SK-N-SH (cell line): ENCODE measurements at places on chromosomes 13 and 19. TPM values are rescaled to one million over a fixed set of nuclear protein-coding genes. Genes with fewer than 3 reads are reported as not detected.
A peak's percentile ranks its signal among the peaks of the same experiment; 100 is the strongest.

METTL21C gene
- polyA plus RNA-seq = not detected in 2 replicates

IZUMO2 gene
- not detected in 2 replicates for polyA plus RNA-seq

- DNase-seq = no peak
- peaks cover 12% of the 10 kb centered on the region; the same call in 1 of the 2 replicates for H3K36me3 ChIP-seq
- no peaks in the 10 kb centered on the region for H3K27me3 ChIP-seq
- H3K27ac ChIP-seq = no peak overlapping the region
Observed at GRCh38 chr19:56117376-56117884, 3.7 kb downstream of the ZNF787 start.

- H3K27me3 ChIP-seq = peaks cover 12% of the 10 kb centered on the region; the same call in 1 of the 2 replicates
- H3K4me3 ChIP-seq = no peak overlapping the region
- H3K27ac ChIP-seq = no peak overlapping the region
- no peaks in the 10 kb centered on the region for H3K36me3 ChIP-seq
- no peaks in the 10 kb centered on the region for H3K4me1 ChIP-seq
- no peak for DNase-seq
Observed at GRCh38 chr13:51105046-51105445, 6.0 kb downstream of the C13orf42 start.

DNA sequence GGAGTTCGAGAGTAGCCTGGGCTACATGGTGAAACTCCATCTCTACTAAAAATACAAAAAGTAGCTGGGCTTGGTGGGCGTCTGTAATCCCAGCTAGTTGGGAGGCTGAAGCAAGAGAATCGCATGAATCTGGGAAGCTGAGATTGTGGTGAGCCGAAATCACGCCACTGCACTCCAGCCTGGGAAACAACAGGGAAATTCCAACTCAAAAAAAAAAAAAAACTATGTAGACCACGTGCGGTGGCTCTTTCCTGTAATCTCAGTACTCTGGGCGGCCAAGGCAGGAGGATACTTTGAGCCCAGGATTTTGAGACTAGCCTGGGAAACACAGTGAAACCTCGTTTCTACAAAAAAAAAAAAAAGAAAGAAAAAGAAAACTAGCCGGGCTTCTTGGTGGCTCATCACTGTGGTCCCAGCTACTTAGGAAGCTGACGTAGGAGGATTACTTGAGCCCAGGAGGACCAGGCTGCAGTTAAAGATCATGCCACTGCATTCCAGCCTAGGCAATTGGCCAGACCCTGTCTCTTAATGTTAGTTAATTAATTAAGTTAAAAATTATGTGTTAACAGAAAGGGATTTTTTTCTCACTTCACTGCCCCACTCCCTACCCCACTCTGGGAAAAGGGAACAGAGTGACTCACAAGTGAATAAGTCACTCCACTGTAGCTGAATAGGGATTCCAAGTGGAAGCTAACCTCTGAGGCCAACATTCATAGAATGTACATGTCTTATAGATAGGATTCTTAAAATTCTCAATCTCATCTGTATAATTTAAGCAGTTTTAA, 2.2 kb downstream of the ZNF83 start:
- no peak for DNase-seq
- no peaks in the 10 kb centered on the region for H3K4me1 ChIP-seq
- no peak overlapping the region for H3K4me3 ChIP-seq
- H3K27ac ChIP-seq = no peak overlapping the region
- H3K36me3 ChIP-seq = no peaks in the 10 kb centered on the region
- H3K27me3 ChIP-seq = no peaks in the 10 kb centered on the region

GRCh38 chr13:92172191-92172590, 773.8 kb downstream of the GPC5 start:
- H3K27ac ChIP-seq = peak overlapping the region; percentile 5; the same call in 1 of the 2 replicates
- no peak for DNase-seq
- no peak overlapping the region for H3K4me3 ChIP-seq
- no peaks in the 10 kb centered on the region for H3K36me3 ChIP-seq
- no peaks in the 10 kb centered on the region for H3K27me3 ChIP-seq
- H3K4me1 ChIP-seq = no peaks in the 10 kb centered on the region

DNA sequence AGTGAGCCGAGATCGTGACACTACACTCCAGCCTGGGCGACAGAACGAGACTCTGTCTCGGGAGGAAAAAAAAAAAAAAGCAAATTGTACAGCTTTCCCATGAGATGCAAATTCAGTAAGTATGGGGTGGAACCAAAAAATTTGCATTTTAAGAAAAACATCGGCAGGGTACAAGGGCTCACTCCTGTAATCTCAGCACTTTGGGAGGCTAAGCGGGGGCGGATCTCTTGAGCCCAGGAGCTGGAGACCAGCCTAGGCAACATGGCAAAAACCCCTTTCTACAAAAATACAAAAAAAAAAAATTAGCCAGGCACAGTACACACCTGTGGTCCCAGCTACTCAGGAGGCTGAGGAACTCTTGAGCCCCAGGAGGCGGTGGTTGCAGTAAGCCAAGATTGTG, 91.2 kb downstream of the ELF1 start:
- DNase-seq = no peak
- H3K4me3 ChIP-seq = no peak overlapping the region
- no peaks in the 10 kb centered on the region for H3K27me3 ChIP-seq
- peaks cover 9% of the 10 kb centered on the region for H3K36me3 ChIP-seq
- H3K4me1 ChIP-seq = no peaks in the 10 kb centered on the region
- H3K27ac ChIP-seq = no peak overlapping the region

- H3K27me3 ChIP-seq = no peaks in the 10 kb centered on the region
- DNase-seq = no peak
- peaks cover 59% of the 10 kb centered on the region; the same call in 1 of the 2 replicates for H3K4me1 ChIP-seq
- H3K27ac ChIP-seq = peak overlapping the region; percentile 6; the same call in 1 of the 2 replicates
- H3K36me3 ChIP-seq = no peaks in the 10 kb centered on the region
Observed at GRCh38 chr19:39128516-39129079, 3.0 kb downstream of the PAK4 start.

GRCh38 chr19:55402509-55402908, 5.1 kb downstream of the UBE2S start:
- DNase-seq = no peak
- H3K4me1 ChIP-seq = peaks cover 12% of the 10 kb centered on the region; the same call in 1 of the 2 replicates
- H3K4me3 ChIP-seq = no peak overlapping the region
- H3K36me3 ChIP-seq = peaks cover 36% of the 10 kb centered on the region; the same call in 1 of the 2 replicates
- H3K27ac ChIP-seq = no peak overlapping the region

PAK4 gene
- 24.7 and 36.4 TPM in 2 replicates for polyA plus RNA-seq

DNA sequence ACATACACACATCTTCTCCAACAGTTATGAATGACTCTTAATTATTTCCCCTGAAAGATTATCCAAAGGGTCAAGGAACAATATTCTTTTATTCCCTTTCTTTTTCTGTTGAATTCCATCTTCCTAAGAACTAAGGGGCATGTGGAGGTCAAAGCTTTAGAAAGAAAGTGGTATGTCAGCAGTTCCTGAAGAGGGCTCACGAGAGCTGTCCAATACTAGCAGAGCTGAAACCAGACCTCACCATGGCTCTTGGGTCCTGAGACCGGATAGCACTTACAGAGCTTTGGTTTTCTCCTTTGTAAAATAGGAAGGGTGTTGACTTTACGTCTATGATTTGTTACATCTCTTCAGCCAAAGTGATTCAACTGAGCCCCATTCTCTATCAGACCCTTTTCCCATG, 109.8 kb upstream of the FREM2 start:
- H3K4me1 ChIP-seq = no peaks in the 10 kb centered on the region
- no peaks in the 10 kb centered on the region for H3K27me3 ChIP-seq
- DNase-seq = no peak
- no peak overlapping the region for H3K27ac ChIP-seq
- H3K36me3 ChIP-seq = no peaks in the 10 kb centered on the region
- no peak overlapping the region for H3K4me3 ChIP-seq

- H3K4me1 ChIP-seq = no peaks in the 10 kb centered on the region
- DNase-seq = no peak
- no peak overlapping the region for H3K27ac ChIP-seq
- H3K4me3 ChIP-seq = no peak overlapping the region
Observed at GRCh38 chr19:29813642-29814041, 1.9 kb downstream of the CCNE1 start.

DNA sequence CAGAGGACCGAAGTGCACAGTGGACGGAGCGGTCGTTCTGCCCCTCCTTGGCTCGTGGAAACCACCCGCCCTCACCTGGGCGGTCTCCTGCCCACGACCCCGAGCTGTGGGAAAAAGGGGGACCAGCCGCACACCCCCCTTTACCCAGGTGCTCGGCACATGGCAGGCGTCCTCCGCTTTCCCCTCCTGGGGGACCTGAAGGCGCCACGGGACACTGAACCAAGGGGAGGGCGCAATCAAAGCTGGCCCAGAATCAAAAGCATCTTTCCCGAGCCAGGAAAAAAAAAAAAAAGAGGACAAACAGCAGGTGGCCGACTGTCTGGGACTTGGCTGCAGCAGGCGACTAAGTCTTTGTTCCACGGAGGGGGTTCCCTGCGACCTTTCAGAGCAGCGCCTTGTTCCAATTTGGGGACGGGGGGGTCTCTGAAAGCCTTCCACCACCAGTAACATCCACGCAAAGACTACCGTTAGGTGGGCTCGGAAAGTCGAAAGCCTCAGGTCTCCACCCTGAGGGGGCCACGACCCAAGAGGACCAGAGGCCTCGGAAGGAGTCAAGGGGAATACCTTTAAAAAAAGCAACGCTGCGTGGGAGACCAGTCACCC, 1.1 kb downstream of the MBD3 start:
- peak overlapping the region; percentile 93 for H3K27ac ChIP-seq
- H3K36me3 ChIP-seq = peaks cover 5% of the 10 kb centered on the region
- peaks cover 12% of the 10 kb centered on the region; the same call in 1 of the 2 replicates for H3K4me1 ChIP-seq
- peak overlapping the region; percentile 88 for H3K4me3 ChIP-seq
- H3K27me3 ChIP-seq = no peaks in the 10 kb centered on the region

GRCh38 chr13:51437550-51438127, 15.2 kb downstream of the INTS6 start:
- no peak for DNase-seq
- no peak overlapping the region for H3K27ac ChIP-seq
- no peak overlapping the region for H3K4me3 ChIP-seq
- H3K27me3 ChIP-seq = no peaks in the 10 kb centered on the region

- DNase-seq = no peak
- no peaks in the 10 kb centered on the region for H3K36me3 ChIP-seq
- no peaks in the 10 kb centered on the region for H3K4me1 ChIP-seq
Observed at GRCh38 chr13:27411341-27411740, 13.1 kb upstream of the GTF3A start.
